HFFc6 (cell line): ENCODE measurements at places on chromosomes 5 and 9. TPM values are rescaled to one million over a fixed set of nuclear protein-coding genes. Genes with fewer than 3 reads are reported as not detected.

FCN1 gene
- total RNA-seq: not detected in 3 replicates

MEGF9 gene
- total RNA-seq: 5.1 to 8.3 TPM (median 6.3 TPM) in 3 replicates

SPATA31C1 gene
- not detected in 3 replicates for total RNA-seq

HCN1 gene
- not detected in 2 replicates for total RNA-seq

MEIKIN gene
- not detected in 2 replicates for total RNA-seq

LCN9 gene
- total RNA-seq: not detected in 3 replicates

MAPK9 gene
- 35.7 to 39.5 TPM (median 36.0 TPM) in 3 replicates for total RNA-seq

FOXD4L5 gene
- 0.09 TPM in 1 of 2 replicates, not detected in the other for total RNA-seq

DNA sequence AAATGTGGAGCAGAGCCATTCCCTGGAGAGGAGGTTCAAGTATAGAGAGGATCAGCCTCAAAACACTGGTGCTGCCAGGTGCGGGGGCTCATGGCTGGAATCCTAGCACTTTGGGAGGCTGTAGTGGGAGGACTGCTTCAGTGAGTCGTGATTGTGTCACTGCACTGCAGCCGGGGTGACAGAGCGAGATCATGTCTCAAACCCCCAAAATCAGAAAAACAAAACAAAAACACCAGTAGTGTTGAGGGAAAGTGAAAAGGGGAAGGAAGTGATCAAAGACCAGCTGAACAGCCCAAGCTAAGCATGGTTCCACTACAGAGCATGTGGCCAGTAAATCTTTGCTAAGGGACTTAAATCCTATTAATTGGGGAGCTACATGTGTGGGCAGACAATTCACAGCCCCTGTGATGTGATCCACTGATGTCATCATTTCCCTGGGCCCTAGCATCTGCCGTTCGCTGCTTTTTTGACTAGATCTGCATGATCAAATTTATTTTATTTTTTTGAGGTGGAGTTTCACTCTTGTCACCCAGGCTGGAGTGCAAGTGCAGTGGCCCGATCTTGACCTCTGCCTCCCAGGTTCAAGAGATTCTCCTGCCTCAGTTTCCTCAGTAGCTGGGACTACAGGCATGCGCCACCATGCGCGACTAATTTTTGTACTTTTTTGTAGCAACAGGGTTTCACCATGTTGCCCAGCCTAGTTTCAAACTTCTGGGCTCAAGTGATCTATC lies 2.7 kb upstream of the PCBD2 start:
- H3K4me3 ChIP-seq: no peak overlapping the region
- peaks cover 9% of the 10 kb centered on the region for H3K36me3 ChIP-seq
- peak overlapping the region; percentile 63 for H3K27ac ChIP-seq
- DNase-seq: peak; percentile 4

- peaks cover 20% of the 10 kb centered on the region; the same call in 1 of the 2 replicates for H3K36me3 ChIP-seq
- H3K27ac ChIP-seq: peak overlapping the region; percentile 25
- H3K4me1 ChIP-seq: peaks cover 74% of the 10 kb centered on the region
- DNase-seq: no peak
- peaks cover under 1% of the 10 kb centered on the region; the same call in 1 of the 2 replicates for H3K27me3 ChIP-seq
These were observed 29.8 kb downstream of the MYO10 start for GRCh38 chr5:16906255-16906654.

DNA sequence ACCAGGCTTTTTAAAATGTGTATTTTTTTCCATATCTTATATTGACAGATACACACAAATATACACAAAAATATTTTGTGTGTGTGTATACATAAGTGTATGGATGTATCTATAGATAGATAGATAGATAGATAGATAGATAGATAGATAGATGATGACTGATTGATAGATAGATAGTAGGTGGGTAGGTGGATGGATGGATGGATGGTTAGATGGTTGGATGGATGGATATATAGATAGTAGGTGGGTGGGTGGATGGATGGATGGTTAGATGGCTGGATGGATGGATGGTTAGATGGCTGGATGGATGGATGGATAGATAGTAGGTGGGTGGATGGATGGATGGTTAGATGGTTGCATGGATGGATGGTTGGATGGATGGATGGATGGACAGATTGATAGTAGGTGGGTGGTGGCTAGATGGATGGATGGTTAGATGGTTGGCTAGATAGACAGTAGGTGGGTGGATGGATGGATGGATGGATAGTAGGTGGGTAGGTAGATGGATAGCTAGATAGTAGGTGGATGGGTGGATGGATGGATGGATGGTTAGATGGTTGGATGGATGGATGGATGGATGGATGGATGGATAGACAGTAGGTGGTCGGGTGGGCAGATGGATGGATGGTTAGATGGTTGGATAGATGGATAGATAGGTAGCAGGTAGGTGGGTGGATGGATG lies 156.2 kb downstream of the NR3C1 start:
- H3K27ac ChIP-seq: no peak overlapping the region
- H3K4me3 ChIP-seq: no peak overlapping the region
- peaks cover 2% of the 10 kb centered on the region for H3K27me3 ChIP-seq
- no peak for DNase-seq

DNA sequence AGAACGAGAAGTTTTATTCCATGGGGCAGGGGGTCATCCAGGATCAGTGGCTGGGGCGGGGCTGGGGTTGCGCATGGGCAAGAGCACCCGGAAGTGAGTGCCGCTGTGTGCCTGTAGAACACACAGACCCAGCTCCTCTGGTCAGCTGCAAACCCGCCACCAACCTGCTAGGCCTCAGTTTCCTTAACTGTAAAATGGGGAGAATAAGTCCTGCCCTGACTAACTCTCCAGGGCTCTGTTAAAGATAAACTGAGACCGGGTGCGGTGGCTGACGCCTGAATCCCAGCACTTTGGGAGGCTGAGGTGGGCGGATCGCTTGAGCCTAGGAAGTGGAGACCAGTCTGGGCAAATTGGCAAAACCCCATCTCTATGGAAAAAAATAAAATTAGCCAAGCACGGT lies 152.2 kb downstream of the GABBR2 start:
- no peak for DNase-seq
- no peaks in the 10 kb centered on the region for H3K36me3 ChIP-seq
- H3K4me3 ChIP-seq: no peak overlapping the region
- H3K27me3 ChIP-seq: peaks cover 4% of the 10 kb centered on the region; the same call in 1 of the 2 replicates
- peaks cover 22% of the 10 kb centered on the region for H3K4me1 ChIP-seq

DNA sequence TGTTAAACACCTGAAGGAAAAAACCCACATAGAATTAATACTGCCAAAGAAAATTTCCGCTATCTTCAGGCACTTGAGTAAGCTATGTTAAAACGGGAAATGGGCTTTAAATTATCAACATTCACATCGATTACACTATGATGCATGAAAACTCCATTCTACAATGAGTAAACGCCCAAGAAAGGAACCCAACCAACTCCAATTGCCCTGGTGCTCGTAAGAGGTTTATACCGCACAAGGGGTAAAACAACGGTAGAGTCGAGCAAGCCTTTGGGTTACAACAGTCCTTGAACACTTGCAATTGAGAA lies 1.0 kb downstream of the AGTPBP1 start:
- H3K36me3 ChIP-seq: no peaks in the 10 kb centered on the region
- H3K27ac ChIP-seq: peak overlapping the region; percentile 67
- H3K27me3 ChIP-seq: no peaks in the 10 kb centered on the region
- no peak for DNase-seq
- peaks cover 24% of the 10 kb centered on the region for H3K4me1 ChIP-seq

DNA sequence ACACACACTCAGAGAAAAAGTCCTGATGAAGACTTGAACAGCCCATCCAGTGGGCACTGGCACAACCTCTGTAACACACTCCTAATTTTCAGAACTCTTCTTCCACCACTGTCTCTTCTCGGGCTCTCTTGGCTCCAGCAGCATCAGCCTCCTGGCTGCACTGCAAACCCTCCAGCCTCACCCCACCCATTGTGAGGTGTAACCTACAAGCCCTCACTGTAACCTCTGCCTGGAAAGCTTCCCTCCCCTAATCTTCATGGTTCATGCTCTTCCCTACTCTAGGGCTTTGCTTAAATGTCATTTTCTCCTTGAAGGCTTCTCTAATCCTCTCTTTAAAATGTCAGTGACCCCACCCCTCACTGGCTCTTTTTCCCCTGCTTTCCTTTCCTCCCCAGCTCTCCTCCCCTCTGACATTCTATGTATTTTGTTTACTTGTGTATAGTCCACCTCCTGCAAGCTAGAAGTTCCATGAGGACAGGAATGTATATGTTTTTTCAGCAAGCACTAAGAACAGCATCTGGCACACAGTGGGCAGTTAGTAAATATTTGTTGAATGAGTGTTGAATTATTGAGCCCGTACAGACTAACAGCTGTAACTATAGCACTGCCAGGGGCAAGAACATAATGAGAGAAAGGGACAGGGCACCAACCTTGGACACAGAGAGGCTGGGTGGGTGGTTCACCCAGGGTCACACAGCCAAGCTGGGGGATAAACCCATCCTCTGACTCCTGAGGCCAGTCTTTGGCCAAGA lies 76.4 kb downstream of the ESM1 start:
- no peak overlapping the region for H3K27ac ChIP-seq
- H3K36me3 ChIP-seq: peaks cover 7% of the 10 kb centered on the region
- H3K4me3 ChIP-seq: no peak overlapping the region
- no peaks in the 10 kb centered on the region for H3K27me3 ChIP-seq
- H3K4me1 ChIP-seq: peaks cover 71% of the 10 kb centered on the region

- peaks cover 60% of the 10 kb centered on the region for H3K4me1 ChIP-seq
- no peak for DNase-seq
- peaks cover 14% of the 10 kb centered on the region for H3K27me3 ChIP-seq
- peaks cover 55% of the 10 kb centered on the region for H3K36me3 ChIP-seq
These were observed 519 bp downstream of the HSPA5 start for GRCh38 chr9:125240649-125240999.

DNA sequence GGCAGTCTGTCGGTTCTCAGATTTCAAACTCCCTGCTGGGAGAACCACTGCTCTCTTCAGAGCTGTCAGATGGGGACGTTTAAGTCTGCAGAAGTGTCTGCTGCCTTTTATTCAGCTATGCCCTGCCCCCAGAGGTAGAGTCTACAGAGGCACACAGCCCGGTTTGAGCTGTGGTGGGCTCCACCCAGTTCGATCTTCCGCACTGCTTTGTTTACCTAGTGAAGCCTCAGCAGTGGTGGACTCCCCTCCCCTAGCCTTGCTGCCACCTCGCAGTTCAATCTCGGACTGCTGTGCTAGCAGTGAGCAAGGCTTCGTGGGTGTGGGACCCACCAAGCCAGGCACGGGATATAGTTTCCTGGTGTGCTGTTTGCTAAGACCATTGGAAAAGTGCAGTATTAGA lies 8.0 kb downstream of the SLC27A6 start:
- H3K4me1 ChIP-seq: no peaks in the 10 kb centered on the region
- no peaks in the 10 kb centered on the region for H3K36me3 ChIP-seq
- no peak overlapping the region for H3K27ac ChIP-seq
- H3K4me3 ChIP-seq: no peak overlapping the region
- DNase-seq: no peak
- H3K27me3 ChIP-seq: no peaks in the 10 kb centered on the region

GRCh38 chr5:3142261-3143027 lies 391.0 kb upstream of the IRX2 start:
- H3K27ac ChIP-seq: no peak overlapping the region
- no peak for DNase-seq
- H3K36me3 ChIP-seq: no peaks in the 10 kb centered on the region
- no peaks in the 10 kb centered on the region; the same call in none of the 2 replicates for H3K27me3 ChIP-seq

DNA sequence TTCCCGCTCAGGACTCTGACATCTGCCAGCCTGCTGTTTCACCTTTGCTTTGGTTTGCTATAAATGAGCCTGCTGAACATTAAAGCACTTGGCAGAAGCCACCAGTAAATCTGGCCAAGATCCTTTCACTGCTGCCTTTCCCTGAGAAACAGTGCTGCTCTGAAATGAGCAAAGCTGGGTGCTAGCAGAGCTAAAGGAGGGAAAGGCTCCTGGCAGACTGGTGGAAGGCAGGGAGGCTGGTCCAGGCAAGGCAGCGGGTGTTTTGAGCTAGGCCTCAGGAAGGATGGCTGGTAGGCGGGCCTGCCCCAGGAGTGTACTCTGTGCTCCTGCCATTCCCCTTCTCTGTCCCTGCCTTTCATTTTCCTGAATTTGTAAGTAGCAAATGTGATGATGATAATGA lies 52.5 kb upstream of the PTGS1 start:
- H3K4me3 ChIP-seq: no peak overlapping the region
- peaks cover 2% of the 10 kb centered on the region for H3K27me3 ChIP-seq
- no peak for DNase-seq
- no peak overlapping the region for H3K27ac ChIP-seq
- peaks cover 22% of the 10 kb centered on the region for H3K36me3 ChIP-seq
- no peaks in the 10 kb centered on the region for H3K4me1 ChIP-seq

- H3K27me3 ChIP-seq: no peaks in the 10 kb centered on the region
- H3K4me1 ChIP-seq: no peaks in the 10 kb centered on the region
- H3K4me3 ChIP-seq: no peak overlapping the region
- no peak for DNase-seq
- no peaks in the 10 kb centered on the region for H3K36me3 ChIP-seq
These were observed 677.9 kb downstream of the DTWD2 start for GRCh38 chr5:118310401-118310800.

GRCh38 chr5:62310426-62311143 lies 4.6 kb downstream of the KIF2A start:
- peaks cover 66% of the 10 kb centered on the region for H3K4me1 ChIP-seq
- H3K27me3 ChIP-seq: no peaks in the 10 kb centered on the region; the same call in 1 of the 2 replicates
- peak overlapping the region; percentile 14 for H3K27ac ChIP-seq
- H3K4me3 ChIP-seq: no peak overlapping the region
- H3K36me3 ChIP-seq: peaks cover 16% of the 10 kb centered on the region

DNA sequence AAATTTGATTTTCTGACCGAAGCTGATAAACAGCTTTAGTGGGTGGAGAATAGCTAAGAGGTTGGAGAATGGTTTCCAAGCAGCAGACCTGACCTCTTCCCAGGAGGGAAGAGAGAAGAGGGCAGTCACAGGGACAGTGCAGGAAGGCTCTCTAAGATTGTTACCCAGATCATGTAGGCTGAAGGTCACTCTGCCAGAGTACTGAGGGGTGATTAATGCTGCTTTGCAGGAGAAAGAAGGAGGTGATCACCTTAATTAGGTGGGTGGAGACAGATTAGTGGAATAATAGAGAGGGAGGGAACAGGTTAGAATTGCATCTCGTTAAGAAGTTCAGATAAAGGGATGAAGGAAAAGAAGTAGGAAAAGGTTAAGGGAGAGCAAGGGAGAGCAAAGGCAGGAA lies 440.5 kb downstream of the BRINP1 start:
- H3K4me1 ChIP-seq: peaks cover 12% of the 10 kb centered on the region; the same call in 1 of the 2 replicates
- no peaks in the 10 kb centered on the region; the same call in 1 of the 2 replicates for H3K36me3 ChIP-seq
- no peak for DNase-seq
- H3K4me3 ChIP-seq: no peak overlapping the region

DNA sequence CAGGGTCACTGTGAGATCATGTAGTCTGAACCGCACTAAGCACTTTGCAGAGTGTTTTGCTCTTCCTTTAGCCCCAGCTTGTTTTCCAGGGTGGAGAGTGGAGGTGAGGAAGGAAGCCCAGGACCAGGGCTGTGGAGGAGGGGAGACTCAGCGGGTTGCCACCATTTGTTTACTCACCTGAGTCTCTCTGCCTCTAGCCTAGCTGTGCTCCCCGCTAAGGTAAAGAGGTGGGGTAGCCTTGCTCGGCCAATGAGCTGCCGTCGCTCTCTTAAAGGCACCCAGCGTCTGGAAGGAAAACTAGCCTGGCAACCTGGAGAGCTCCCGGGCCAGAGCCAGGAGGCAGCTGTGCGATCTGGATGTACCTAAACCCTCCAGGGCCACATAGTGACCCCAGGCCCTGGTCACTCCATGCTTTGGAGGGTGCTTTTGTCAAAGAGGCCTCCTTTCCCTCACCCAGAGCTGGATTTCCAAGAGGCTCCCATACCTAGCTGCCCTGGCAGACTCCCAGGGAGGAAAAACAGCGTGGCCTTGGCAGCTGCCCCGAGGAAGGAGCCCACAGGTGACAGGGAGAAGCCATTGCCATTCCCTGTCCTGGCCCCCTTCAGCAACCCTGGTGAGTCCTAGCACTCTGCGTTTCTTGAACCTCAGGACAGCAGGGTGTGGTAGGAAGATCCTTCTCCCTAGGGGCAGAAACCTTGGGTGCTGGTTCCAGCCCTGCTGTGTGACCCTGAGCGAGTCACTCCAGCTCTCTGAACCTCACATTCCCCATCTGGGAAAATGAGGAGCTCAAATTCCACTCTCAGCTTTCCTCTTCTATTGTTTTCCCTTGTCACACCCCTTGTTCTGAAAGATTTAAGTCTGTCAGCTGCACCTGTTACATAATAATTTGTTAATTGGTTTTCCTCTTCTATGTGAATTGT lies 42.4 kb upstream of the LARP1 start:
- peak; percentile 4 for DNase-seq
- H3K4me1 ChIP-seq: peaks cover 49% of the 10 kb centered on the region
- H3K36me3 ChIP-seq: no peaks in the 10 kb centered on the region
